GM23338 (cell line): ENCODE measurements at places on chromosomes 5 and 9. TPM values are rescaled to one million over a fixed set of nuclear protein-coding genes. Genes with fewer than 3 reads are reported as not detected.

- no peak for DNase-seq
Observed at GRCh38 chr5:73719632-73720031, 93.6 kb downstream of the ARHGEF28 start.

Gene CRAT
- total RNA-seq: 9.9 TPM in 2 replicates

- no peak for DNase-seq
Observed at GRCh38 chr5:2006971-2007291, 124.2 kb upstream of the IRX4 start.

Gene MAMDC2
- 13.7 and 19.6 TPM in 2 replicates for total RNA-seq

DNA sequence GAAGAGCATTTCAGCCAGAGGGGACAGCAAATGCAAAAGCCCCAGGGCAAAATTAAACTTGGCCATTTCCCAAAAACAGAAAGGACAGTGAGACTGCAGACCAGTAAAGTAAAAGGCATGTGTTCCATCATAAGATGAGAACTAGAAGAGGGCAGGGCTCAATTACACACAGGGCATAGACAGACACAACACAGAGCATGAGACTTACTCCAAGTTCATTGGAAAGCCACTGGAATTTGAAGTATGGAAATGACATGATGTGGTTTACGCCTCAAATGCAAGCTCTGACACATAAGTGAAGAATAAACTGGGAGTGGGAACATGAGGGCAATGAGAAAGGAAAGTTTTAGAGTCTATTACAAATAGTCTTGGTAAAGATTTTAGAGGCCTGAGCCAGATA is 446.6 kb upstream of the GRIA1 start:
- no peak for DNase-seq

Gene TMEM252
- total RNA-seq: not detected in 2 replicates
